ENCODE measurements at places on chromosomes 13 and 19.

DNA sequence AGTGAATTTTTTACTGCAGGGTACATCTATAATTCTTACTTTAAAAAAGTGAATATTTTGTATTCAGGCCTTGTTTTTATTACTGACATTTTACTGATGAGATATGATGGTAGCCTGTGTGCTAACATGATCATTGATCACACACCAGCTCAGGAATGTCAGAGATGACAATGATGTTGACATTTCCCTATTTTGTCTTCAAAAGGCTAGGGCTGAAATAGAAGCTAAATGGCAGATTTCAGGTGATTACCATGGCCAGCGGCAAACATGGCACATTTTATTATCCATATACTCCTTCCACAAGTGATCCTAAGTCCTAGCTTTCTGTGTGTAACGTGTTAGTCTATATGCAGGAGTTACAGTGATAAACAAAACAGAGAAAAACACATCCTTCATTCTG, 544.3 kb upstream of the MIR17HG start:
- DNase-seq, result no peak

- no peak for DNase-seq
Observed at GRCh38 chr19:56097306-56097705, 23.8 kb downstream of the ZNF787 start.

GRCh38 chr19:8174706-8175105, 25.3 kb upstream of the FBN3 start:
- no peak for DNase-seq

DNA sequence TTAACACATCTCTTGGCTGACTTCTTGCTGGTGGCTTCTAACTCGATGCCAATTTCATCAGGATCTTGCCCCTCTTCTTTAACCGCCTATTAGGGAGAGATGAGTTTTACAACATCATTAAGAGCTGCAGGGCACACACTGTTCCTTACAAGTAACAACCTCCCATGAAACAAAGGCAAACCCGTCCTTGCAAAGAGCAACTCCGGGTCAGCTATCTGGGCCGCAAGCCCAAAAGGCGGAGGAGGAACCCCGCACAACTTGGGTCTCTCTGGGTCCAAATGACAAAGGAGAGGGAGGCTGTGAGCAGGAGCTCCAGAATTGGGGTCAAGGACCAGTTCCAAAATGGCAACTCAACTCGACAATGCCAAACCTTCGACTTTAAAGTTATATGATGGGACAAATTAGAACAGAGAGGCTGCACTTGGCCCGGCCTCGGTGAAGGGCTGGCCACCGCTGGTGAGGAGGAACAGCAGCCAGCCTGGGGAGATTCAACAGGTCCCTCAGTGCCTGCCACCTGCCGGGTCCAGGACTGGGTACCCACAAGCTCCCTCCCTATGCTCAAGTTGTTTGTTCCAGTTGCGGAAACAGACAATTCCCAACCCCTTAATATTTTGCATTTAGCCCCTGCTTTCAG, 1.1 kb downstream of the SAFB2 start:
- no peak for DNase-seq

DNA sequence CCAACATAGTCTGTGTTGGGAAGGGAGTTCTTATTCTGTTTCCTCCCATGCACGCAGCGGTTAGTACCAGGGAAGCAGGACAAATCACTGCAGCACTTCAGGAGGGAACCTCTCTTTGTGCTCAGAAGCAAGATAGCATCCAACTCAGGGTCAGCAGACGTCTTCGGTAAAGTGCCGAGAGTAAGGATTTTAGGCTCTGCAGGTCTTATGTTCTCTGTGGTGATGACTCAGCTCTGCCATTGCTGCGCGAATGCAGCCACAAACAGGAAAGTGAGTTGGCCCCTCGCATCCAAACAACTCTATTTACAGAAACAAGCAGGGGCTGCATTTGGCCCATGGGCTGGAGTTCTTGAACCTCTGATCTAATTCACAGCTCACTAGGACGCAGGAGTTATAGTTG, 122.1 kb upstream of the SPATA13 start:
- no peak for DNase-seq

DNA sequence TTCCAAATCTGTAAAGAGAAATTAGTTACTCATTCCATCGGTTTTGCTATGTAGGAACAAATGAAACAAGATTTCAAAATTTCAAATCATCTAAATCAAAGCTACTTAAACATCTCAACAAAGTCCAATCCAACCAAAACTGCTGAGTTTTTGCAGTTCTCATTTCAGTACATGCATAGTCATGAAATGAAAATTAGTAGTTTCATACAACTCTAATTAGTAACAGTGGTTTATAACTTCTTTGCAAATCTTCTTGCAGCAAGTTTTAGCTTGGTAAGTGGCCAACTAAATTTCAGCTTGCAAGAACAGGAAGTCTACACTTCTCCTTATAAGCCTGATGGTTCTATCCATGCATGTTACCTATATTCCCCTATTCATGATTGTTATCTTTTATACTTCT, 75.6 kb downstream of the SPRY2 start:
- DNase-seq, result no peak
